ENCODE measurements at places on chromosomes 2 and 18. TPM values are rescaled to one million over a fixed set of nuclear protein-coding genes. Genes with fewer than 3 reads are reported as not detected.

CNDP1 gene
- not detected for total RNA-seq

FMNL2 gene
- 33.6 TPM for total RNA-seq

LYG2 gene
- total RNA-seq, result not detected

RBM44 gene
- total RNA-seq, result 0.90 TPM

CIB4 gene
- 0.33 TPM for total RNA-seq

COA5 gene
- total RNA-seq, result 20.6 TPM

KIF5C gene
- 1.6 TPM for total RNA-seq

NTSR2 gene
- total RNA-seq, result 0.15 TPM

DNA sequence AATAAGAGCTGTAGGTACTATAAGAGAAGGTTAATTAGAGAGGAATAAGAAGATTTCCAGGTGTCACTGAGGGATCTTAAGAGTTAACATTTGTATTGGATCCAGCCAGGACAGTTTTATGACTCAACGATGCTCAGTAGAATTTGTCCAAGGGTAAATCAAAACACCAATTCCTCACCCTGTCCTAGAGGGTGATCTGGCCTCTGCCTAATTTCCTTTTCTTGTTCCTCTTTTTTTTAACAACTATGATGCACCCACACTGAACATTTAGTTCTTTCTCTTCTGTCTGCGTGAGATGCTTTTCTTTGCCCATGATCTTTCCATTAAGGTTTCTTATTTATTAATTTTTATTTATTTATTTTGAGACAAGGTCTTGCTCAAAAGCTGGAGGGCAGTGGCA is 92.0 kb downstream of the PMS1 start:
- DNase-seq, result no peak
- H3K36me3 ChIP-seq, result peaks cover 4% of the 10 kb centered on the region
- no peak overlapping the region for H3K27ac ChIP-seq
- no peaks in the 10 kb centered on the region for H3K4me1 ChIP-seq
- no peak overlapping the region for H3K4me3 ChIP-seq

- H3K27ac ChIP-seq, result no peak overlapping the region
- no peak overlapping the region for H3K4me3 ChIP-seq
- H3K4me1 ChIP-seq, result no peaks in the 10 kb centered on the region
- no peak for DNase-seq
- H3K36me3 ChIP-seq, result no peaks in the 10 kb centered on the region
These were observed 244.8 kb upstream of the COPS8 start for GRCh38 chr2:236840857-236841256.

GRCh38 chr2:134336352-134336751 is 82.5 kb downstream of the MGAT5 start:
- H3K4me3 ChIP-seq, result no peak overlapping the region
- H3K27ac ChIP-seq, result no peak overlapping the region
- H3K4me1 ChIP-seq, result no peaks in the 10 kb centered on the region
- no peaks in the 10 kb centered on the region for H3K27me3 ChIP-seq
- no peaks in the 10 kb centered on the region for H3K36me3 ChIP-seq

- H3K27ac ChIP-seq, result no peak overlapping the region
- H3K36me3 ChIP-seq, result no peaks in the 10 kb centered on the region
- H3K4me3 ChIP-seq, result no peak overlapping the region
- H3K4me1 ChIP-seq, result no peaks in the 10 kb centered on the region
These were observed 352.6 kb upstream of the MYT1L start for GRCh38 chr2:2683606-2684224.

DNA sequence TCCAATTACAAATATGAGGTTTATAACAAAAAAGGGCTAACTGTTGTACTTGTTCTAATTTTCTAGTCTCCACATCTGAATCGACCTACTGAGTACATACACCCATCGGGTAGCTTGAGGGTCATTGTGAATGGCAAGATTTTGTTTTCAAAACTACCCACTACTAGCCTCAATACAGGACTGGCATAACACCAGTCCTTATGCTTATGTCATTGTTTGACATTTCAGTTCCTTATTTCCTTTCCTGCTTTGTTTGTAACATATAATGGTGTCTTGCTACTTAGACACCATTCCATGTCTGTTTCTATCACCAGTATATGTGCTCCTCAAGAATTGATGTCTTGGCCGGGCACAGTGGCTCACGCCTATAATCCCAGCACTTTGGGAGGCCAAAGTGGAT is 86.0 kb downstream of the EPHA4 start:
- no peak for DNase-seq
- no peaks in the 10 kb centered on the region for H3K4me1 ChIP-seq
- no peaks in the 10 kb centered on the region for H3K36me3 ChIP-seq
- H3K4me3 ChIP-seq, result no peak overlapping the region
- H3K27ac ChIP-seq, result no peak overlapping the region
- no peaks in the 10 kb centered on the region for H3K27me3 ChIP-seq

GRCh38 chr2:2856723-2857415 is 520.7 kb downstream of the EIPR1 start:
- no peaks in the 10 kb centered on the region for H3K4me1 ChIP-seq
- H3K27ac ChIP-seq, result no peak overlapping the region
- no peak overlapping the region for H3K4me3 ChIP-seq
- H3K27me3 ChIP-seq, result no peaks in the 10 kb centered on the region
- DNase-seq, result no peak

DNA sequence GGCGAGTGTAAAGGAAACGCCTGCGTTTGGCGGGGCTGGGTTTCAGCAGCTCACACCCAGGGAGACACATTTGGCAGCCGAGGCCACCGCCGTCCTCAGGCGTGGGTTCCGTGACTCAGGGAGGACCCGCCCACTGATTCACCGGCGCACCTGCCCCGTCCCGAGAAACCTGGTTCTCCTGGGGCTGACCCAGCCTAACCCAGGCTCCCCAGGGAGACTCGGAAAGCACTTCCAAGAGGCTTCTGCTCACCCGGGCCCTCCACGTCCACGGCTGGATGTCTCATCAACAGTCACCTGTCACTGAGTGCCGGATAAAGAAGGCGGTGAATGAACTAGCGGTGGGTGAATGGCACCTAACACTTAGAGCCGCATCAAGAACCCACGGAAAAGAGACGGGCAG is 126.4 kb upstream of the CTDP1 start:
- H3K36me3 ChIP-seq, result no peaks in the 10 kb centered on the region
- peaks cover 10% of the 10 kb centered on the region for H3K27me3 ChIP-seq
- no peak overlapping the region for H3K27ac ChIP-seq
- DNase-seq, result no peak
- H3K4me3 ChIP-seq, result no peak overlapping the region
- no peaks in the 10 kb centered on the region for H3K4me1 ChIP-seq

DNA sequence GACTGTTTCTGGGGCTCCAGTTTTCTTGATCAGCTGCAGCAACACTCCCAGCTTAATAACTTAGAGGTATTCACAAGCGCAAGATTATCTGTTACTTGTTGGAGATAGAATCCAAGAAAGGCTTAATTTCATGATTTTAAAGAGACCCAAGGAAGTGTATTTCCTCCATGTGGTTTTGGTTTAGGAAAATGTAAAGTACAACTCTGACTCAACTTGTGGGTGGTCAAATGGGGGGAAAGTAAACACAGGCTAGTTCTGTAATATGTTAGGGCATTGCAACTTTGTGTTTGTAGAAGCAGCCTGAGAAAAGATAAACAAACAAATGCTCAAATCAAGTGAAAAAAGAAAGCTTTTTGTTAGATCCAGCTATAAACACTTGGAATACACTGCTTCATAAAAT is 90.1 kb upstream of the COL3A1 start:
- H3K4me3 ChIP-seq, result no peak overlapping the region
- no peak overlapping the region for H3K27ac ChIP-seq
- DNase-seq, result no peak

GRCh38 chr18:48800876-48801727 is 149.7 kb downstream of the SMAD7 start:
- H3K36me3 ChIP-seq, result no peaks in the 10 kb centered on the region
- DNase-seq, result no peak
- no peak overlapping the region for H3K4me3 ChIP-seq
- H3K27me3 ChIP-seq, result no peaks in the 10 kb centered on the region

DNA sequence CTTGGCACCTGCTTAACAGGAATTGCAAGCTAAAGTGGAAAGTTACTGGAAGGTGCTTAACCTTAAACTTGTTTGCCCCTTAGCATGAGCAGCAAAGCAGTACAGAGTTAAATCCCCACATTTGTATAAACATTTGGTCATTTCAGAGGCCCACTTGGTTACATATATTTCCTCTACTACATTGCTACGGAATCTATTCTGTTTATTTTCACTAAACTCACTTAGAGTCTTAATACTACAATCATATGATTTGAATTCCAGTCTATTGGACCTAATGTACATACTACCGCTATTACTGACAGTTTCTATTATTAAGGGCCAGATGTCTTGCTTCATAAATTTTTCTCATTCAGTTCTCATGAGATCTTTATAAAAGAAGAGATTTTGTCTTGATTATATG is 1294.0 kb downstream of the LRP1B start:
- no peak overlapping the region for H3K4me3 ChIP-seq
- H3K27me3 ChIP-seq, result no peaks in the 10 kb centered on the region
- H3K4me1 ChIP-seq, result no peaks in the 10 kb centered on the region
- DNase-seq, result no peak
- H3K27ac ChIP-seq, result no peak overlapping the region

GRCh38 chr2:218091746-218092145 is 22.7 kb downstream of the RUFY4 start:
- H3K4me3 ChIP-seq, result no peak overlapping the region
- DNase-seq, result no peak
- H3K36me3 ChIP-seq, result no peaks in the 10 kb centered on the region
- no peak overlapping the region for H3K27ac ChIP-seq
- H3K4me1 ChIP-seq, result no peaks in the 10 kb centered on the region
- H3K27me3 ChIP-seq, result peaks cover 2% of the 10 kb centered on the region

DNA sequence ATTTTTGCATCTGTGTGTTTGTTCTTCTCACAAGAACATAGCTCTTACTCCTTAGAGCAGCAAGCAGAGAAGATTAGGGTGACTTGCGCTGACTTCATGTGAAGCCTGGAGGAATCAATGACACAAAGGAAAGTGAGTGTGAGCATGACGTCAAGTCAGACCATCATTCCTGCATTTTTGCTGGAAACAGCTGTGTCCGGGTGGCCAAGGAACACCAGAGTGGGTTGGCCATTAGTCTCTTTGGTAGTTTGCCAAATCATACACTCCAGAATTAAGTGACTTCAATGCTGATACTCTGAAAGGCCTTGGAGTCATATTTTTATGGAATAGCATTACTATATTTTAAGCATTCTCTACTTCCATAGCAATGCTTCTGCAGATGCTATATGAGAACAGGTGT is 597.2 kb downstream of the DCDC2C start:
- H3K27me3 ChIP-seq, result no peaks in the 10 kb centered on the region
- no peaks in the 10 kb centered on the region for H3K4me1 ChIP-seq
- no peak overlapping the region for H3K4me3 ChIP-seq
- no peaks in the 10 kb centered on the region for H3K36me3 ChIP-seq

DNA sequence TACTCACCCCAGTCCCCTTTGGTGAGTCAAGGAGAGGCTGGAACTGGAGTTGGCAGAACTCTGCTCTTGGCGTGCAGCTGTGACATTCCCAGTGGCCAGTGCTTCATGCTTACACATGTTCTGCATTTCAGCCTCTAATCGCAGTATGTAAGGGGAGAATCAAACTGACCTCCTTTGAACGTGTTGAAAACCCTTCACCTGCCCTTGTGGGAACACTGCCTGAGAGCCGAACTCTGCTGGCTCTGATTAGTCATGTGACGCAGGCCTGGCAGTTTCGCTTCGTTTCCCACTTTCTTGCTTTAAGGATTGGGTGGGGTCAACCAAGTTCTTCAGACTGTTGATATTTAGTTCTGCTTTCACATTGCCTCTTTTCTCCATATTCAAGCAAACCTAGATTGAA is 173.8 kb upstream of the BCL2L11 start:
- no peaks in the 10 kb centered on the region for H3K36me3 ChIP-seq
- peaks cover 6% of the 10 kb centered on the region for H3K27me3 ChIP-seq
- H3K4me1 ChIP-seq, result no peaks in the 10 kb centered on the region
- DNase-seq, result no peak
- H3K27ac ChIP-seq, result no peak overlapping the region

DNA sequence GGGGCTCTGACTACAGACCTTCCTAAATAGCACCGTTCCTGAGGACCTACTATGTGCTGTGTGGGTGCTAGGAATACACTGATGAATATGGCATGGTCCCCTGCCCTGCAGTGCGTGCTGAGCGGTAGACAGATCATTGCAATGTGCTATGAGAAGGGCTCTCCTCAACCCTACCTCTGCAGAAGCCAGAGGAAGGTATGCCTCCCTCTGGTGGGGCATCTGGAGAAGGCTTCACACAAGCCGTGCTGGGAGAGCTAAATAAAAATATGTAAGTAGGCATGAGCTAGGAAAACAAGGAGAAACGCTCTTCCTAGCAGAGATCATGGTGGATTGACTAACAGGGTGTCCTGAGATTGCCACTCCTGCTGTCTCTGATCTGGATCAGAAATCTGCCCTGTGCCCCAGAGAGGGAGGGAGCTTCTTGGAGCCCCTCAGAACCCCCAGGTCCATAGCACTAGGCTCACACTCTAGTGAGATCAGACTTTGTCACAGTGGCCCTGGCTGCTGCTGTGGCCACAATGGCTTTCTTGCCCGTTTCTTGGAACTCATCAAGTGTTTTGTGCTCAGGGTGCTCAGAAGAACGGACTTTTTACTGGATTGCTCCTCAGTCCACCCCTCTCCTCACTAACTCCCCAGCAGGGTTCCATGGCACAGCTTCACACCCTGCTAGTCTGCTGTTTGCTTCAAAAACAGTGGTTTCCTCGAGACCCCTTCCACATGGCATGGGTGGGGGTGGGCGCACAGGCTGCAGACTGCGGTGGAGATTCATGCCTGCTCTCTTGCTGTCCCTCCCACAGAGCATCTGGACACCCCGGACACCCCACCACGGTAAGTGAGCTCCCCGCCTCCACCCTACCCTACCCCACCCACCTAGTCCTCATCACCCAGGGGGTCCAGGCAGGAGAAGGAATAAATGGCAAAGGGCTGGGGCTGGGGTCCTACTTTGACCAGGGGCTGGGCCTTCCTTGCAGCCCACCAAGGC is 14.2 kb downstream of the SIGLEC15 start:
- H3K27ac ChIP-seq, result peak overlapping the region; percentile 23
- peaks cover 3% of the 10 kb centered on the region for H3K4me1 ChIP-seq
- no peak overlapping the region for H3K4me3 ChIP-seq
- no peaks in the 10 kb centered on the region for H3K36me3 ChIP-seq

DNA sequence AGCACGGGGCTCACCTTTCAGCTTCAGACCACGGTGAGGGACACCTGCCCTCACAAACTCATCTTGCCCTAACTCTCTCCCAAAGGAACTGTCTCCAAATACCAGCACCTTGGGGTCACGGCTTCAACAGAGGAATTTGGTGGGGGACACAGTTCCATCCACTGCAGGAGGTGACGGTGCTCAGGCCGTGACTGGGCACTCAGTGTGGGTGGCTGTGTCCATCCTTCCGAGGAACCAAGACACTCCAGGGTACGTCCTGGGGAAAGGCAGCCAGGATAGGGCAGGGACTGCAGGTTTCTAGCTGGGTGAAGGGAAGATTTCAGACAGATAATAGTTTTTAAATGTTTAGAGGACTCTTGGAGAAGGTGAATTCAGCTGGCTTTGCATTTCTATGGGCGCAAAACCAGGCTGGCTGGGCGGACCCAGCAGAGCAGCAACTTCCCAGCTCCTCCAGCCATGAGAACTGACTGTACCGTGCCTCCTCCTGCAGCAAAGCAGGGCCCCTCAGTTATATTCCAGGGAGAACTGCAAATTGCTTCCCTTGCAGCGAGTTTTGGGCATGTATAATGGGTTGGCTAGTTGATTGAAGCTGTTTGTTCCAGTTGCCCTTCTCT is 23.9 kb upstream of the ALLC start:
- no peak for DNase-seq
- no peaks in the 10 kb centered on the region for H3K36me3 ChIP-seq
- H3K27me3 ChIP-seq, result peaks cover 4% of the 10 kb centered on the region
- H3K4me1 ChIP-seq, result no peaks in the 10 kb centered on the region
- no peak overlapping the region for H3K4me3 ChIP-seq
- H3K27ac ChIP-seq, result no peak overlapping the region

- H3K27me3 ChIP-seq, result no peaks in the 10 kb centered on the region
- no peaks in the 10 kb centered on the region for H3K36me3 ChIP-seq
- no peak for DNase-seq
These were observed 403.2 kb upstream of the CDH19 start for GRCh38 chr18:67007085-67007484.

Measured in Panc1 (cell line).